Left lobe of liver (tissue), 2 donors: ENCODE measurements at places on chromosomes 7 and 10. TPM values are rescaled to one million over a fixed set of nuclear protein-coding genes. Genes with fewer than 3 reads are reported as not detected.

The TMEM213 gene
- not detected for total RNA-seq

GRCh38 chr10:99676895-99677294, 17.6 kb downstream of the ENTPD7 start:
- no peak for DNase-seq

DNA sequence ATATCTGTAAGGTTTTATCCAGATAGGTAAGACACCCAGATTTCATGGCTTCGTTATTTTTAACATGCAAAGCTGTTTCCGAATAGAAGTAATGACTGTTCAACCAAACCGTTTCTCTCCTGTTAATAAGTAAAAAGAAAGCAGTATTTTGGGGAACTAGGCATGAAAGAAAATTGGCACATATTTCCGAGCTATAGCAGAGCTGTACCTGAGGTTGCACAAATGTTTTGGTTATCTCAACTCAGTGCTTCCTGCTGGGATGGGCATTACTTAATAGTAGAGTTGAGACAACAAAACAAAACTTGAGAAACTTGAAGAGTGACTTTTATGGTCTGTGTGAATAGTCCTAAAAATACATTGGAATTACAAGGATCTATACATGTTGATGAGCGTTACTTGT, 564.3 kb upstream of the SORCS1 start:
- no peak for DNase-seq

GRCh38 chr7:105978035-105978434, 15.0 kb downstream of the CDHR3 start:
- DNase-seq, result no peak

- no peak for DNase-seq
Observed at GRCh38 chr10:51422311-51423120, 276.9 kb downstream of the CSTF2T start.

The C10orf62 gene
- 3.7 TPM for total RNA-seq

The CPA5 gene
- not detected for total RNA-seq

The GJD4 gene
- total RNA-seq, result not detected

DNA sequence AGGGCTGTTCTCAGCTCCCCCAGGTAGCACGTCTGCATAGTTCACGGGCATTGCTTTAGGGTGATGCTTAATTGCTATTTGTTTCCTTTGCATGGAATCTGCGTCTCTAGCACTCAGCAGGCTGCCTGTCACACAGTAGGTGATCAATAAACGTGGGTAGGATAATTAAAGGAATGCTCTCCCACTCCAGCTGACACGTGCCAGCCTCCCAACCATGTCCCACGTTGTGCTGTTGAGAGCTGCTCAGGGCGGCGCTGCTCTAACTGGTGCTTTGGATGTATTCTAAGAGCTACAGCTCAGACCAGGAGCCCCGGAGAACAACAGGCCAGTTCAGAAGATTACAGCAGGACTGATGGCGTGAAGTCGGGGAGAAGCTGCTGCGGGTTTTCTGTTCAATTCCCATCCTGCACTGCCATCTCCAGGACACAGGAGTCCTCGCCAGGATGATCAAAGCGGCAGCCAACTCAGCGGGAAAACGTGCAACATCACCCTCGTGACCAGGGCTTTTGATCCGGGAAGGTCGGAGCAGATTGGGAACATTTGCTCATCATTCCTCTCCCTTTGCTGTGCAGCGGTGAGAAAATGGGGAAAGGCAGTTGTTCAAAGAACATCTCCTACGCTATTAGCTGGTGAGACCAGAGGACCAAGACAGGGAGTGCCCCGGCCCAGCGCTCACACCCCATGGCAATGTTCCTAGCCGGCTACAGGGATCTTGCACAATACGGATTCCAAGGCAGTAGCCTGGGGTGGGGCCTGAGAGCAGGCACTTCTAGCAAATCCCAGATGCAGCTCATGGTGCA, 50.5 kb upstream of the FOXK1 start:
- DNase-seq, result peak; percentile 55

GRCh38 chr10:70760271-70760787, 24.8 kb downstream of the TBATA start:
- no peak for DNase-seq

The CHRM2 gene
- total RNA-seq, result 0.96 TPM

The C10orf90 gene
- total RNA-seq, result 0.18 TPM

GRCh38 chr7:38934051-38934450, 25.1 kb upstream of the VPS41 start:
- no peak for DNase-seq

GRCh38 chr10:94219829-94220228, 142.9 kb downstream of the NOC3L start:
- no peak for DNase-seq

The OPALIN gene
- not detected for total RNA-seq

The SLC26A5 gene
- 0.33 TPM for total RNA-seq
